Stimulated activated memory B cell treated with anti-CD40 and anti-IgM and Interleukin-4, amounts not matched to agents 10 μg/mL and 1 μg/mL and 100 μg/mL, for 72 hours (primary cell): ENCODE measurements at places on chromosomes 3 and 15.

GRCh38 chr3:82087958-82088357 lies 326.5 kb upstream of the GBE1 start:
- no peak for ATAC-seq

GRCh38 chr3:122646146-122646988 lies 34.3 kb upstream of the PARP14 start:
- peak; percentile 54 for ATAC-seq

GRCh38 chr3:160370987-160371857 lies 27.8 kb downstream of the IFT80 start:
- no peak for ATAC-seq

GRCh38 chr3:123735456-123735855 lies 148.7 kb downstream of the MYLK start:
- no peak for ATAC-seq
